ENCODE measurements at places on chromosomes 2 and 18.

GRCh38 chr2:232353096-232353495 is 25.5 kb upstream of the ALPP start:
- DNase-seq: no peak

- DNase-seq: no peak
Observed at GRCh38 chr2:240557101-240557751, 562 bp downstream of the ANKMY1 start.

GRCh38 chr18:41075212-41075611 is 879.8 kb upstream of the PIK3C3 start:
- DNase-seq: no peak

DNA sequence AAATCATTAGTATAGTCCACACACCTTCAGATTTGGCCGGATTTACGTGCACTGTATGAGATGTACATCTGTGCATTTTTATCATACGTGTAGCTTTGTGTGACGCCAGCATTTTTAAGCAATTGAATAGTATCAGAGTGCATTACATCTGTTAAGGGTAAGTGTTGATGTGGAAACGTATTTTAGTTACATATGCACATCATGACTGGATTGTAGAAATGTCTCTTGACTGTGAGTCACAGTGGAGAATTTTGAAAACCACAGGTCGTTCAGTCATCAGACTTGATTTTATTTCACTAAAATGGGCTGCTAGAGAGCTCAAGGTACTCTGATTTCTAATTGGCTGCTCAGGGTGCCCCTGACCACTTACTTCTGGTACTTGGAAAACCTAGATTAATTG is 5.4 kb upstream of the GPBAR1 start:
- no peak for DNase-seq

GRCh38 chr2:109125593-109126500 is 3.2 kb upstream of the SH3RF3 start:
- no peak for DNase-seq

- no peak for DNase-seq
Observed at GRCh38 chr2:160719116-160719515, 225.5 kb upstream of the RBMS1 start.

DNA sequence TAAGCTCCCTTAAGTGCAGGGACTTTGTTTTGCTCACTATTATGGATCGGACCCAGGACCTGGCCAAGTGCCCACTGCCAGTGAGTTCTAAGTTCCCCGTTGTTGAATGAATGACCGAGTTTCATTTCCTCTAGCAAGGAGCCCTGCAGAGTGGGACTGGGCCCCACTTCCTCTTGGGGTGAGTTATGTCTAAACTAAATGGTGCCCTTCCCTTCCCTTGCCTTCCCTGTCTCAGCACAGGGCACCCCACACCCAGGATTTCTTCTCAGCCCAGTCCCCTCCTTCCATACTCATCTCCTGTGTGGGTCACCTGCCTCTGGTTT is 195.3 kb upstream of the HS6ST1 start:
- peak; percentile 10 for DNase-seq

DNA sequence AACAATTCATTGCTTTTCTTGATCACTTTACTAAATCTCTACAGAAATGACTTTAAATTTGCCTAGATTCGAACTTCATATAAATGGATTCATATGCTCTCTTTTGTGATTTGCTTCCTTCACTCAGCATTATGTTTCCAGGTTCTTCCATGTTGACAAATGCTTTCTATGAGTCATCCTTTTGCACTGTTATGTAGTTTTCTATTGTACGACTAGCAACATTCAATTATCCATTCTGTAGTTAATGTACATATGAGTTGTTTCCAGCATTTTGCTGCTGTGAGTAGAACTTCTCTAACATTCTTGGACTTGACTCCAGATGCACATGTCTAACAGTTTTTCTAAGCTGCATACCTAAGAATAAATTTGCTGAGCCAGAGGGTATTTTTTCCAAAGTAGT is 66.5 kb upstream of the NEUROD1 start:
- DNase-seq: no peak

DNA sequence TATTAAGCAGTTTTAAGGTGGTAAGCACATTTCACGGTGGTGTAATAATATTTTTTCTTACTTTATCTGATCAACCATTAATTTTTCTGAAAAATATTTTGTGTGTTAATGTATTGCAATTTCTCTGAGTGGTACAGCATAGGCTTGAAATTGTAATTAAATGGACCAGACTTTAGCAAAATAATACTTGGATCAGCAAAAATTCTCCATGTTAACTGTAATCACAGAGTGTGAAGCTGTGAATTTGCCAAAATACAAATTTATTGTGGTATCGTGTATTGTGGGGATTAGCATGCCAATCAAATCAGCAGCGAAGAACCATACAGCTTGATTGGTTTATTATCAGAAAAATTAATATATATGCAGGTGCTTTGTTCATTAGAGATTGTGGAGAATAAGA is 1088.9 kb upstream of the GYPC start:
- no peak for DNase-seq

GRCh38 chr2:215071676-215072075 is 66.8 kb downstream of the ABCA12 start:
- DNase-seq: no peak

DNA sequence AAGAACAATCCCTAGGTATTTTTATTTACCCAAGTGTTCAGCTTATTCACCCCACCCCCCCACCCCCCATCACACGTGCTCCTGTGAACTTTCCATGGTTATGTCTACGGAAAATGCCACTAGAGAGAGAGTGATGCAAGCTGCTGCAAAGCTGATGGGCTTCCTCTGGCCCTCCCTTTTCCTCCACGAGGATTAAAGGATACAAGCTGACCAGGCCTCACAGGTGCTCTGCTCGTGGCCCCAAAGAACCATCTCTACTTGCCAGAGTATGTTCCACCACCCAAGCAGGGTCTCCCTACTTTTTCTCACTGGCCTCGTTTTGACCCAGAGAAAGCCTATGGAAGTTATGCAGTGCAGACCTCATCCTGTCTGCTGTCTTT is 342.6 kb downstream of the CELF4 start:
- no peak for DNase-seq

GRCh38 chr2:240624950-240625621 is at the start of gene GPR35:
TSS of gene GPR35 (plus strand) at chr2:240625480. CDS start at chr2:240629953, 4,473 bp downstream.
- peak; percentile 27 for DNase-seq

DNA sequence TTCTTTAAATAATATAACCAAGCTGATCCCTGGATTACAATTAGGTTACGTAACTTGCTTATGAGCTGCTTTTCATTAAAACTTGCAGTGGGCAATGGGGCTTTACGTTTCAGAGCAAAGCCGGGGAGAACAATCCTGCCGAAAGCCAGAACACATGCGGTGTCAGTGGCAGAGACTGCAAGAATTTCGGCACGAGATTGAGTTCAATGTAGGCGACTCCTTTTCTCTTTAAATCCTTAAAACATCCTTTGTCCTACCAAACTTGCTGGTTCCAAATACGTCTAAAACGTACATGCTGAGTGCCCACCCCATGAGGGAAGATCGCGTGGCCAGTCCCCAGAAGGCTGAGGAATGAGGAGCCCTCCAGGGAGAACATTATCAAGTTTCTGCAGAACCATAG is 36.8 kb upstream of the NCOA1 start:
- no peak for DNase-seq

DNA sequence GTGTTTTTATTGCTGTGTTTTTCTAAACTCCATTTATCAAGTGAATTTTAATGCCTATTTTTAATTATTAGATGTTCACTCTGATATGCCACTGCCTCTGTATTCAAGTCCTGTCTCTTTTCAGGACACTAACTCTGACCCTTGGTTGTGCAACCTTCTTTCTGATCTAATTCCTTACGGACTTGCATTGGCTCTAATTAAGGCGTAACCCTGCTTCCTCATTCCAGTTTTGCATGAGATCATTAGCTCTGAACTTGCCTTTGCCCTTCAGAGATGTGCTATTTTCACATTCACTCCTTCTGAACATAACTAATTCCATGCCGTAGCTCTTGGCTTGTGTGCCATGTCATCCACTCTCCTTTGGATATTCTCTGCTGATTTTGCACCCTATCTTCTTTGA is 162.5 kb upstream of the TMEFF2 start:
- no peak for DNase-seq

DNA sequence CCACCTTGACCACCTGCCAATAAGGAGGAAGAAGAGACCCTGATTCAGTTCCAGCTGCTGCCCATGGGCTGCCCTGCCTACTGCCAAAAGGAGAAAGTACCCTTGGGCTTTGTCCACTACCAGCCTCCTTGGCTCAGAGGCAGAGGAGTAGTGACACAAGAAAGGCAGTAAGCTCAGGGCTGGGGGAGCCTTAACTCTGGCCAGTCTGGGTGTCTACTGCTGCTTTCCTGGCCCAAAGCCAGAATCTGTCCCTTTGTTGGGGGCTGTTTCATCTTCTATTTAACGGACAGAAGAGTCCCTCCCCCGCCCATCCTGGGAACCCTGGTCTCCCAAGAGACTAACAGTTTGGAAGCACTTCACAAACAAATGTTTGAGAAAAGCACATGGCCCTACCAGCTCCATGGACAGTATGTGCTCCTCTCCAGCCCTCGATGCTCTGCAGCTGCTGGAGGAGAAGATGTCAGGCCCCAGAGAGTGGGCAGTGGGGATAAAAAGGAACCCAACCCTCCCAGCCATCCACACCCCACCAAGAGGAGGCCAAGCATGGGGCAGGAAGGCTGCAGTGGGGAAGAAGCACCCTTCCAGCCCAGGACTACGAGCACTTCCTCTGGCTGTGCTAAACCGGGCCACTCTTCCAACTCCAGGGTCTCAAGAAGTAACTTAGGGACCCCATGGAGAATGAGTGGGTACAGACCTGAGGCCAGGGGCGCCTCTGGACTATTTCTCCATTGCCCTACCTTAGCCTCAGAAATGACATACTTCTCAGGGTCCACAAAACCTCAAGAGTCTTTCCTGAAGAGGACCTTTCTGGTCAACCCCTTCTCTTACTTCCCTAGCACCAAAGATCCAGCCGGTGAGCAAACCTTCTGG is 1.2 kb downstream of the ATG9A start:
- no peak for DNase-seq

DNA sequence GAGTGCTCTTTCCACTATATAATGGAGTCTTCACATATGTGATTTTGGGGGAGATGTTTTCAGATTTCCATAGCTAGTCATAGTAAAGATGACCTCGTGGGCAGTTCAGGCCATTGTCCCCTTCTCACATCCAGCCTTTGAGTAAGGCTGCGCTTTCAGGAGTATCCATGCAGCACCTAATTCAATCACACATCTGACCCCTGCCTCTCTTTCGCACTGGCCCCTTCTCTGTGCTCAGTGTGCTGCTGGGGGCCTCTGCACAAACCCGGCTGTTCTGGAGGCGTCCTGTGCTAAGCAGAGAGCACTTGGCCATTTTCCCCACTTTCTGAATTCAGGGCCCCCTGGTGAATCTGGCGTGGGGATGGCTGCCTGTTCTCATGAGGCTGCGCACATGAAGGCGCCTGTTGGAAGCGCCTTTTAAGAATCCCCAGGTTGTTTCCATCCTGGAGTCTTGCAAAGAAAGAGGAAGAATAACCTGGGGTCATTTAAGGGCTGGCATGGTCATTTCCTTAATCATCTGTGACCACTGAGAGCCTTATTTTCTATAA is 96.0 kb upstream of the ALPP start:
- no peak for DNase-seq

DNA sequence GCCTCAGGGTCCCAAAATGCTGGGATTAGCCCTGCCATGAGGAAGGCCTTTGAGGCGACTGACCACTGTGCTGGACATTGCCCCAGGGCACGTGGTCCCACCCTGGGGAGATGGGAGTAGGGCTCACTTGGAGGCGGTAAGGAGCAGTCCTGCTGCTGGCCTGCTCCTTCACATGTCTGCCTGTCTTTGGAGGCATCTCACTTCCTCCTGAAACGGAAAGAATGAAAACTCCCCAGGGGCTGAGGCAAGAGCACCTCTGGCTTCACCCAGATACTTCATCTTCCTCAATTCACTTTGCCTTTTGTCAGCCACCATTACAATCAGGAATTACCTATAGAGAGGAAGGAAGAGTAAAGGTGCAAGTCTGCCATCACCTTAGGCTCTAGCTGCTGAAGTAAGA is 59.9 kb upstream of the GATA6 start:
- DNase-seq: no peak

DNA sequence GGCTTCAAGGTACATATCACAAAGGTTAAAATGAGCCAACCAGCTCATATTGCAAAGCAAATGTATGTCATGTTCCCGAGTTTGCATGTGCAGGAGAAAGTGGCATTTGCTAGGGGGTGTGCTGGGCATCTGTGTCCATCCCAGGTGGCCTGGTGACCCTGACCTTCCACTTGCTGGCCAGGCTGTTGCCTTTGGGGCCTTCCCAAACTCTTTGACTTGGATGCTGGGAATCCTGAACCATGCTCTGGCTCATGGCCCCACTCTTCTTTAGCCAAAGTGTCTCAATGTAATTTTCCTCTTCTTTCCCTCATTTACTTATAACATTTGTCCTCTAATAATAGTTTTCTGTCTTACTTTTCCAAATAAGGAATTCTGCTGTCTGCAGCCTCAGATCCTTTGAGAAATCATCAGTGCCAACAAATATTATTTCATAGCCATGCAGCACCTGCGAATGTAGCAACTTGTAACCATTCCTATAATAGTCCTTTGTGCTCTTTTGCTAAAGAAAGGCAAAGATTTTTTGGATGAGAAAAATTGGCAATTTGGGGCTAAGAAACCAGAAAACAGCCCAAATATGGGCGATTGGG is 64.2 kb downstream of the MTCL1 start:
- DNase-seq: no peak

DNA sequence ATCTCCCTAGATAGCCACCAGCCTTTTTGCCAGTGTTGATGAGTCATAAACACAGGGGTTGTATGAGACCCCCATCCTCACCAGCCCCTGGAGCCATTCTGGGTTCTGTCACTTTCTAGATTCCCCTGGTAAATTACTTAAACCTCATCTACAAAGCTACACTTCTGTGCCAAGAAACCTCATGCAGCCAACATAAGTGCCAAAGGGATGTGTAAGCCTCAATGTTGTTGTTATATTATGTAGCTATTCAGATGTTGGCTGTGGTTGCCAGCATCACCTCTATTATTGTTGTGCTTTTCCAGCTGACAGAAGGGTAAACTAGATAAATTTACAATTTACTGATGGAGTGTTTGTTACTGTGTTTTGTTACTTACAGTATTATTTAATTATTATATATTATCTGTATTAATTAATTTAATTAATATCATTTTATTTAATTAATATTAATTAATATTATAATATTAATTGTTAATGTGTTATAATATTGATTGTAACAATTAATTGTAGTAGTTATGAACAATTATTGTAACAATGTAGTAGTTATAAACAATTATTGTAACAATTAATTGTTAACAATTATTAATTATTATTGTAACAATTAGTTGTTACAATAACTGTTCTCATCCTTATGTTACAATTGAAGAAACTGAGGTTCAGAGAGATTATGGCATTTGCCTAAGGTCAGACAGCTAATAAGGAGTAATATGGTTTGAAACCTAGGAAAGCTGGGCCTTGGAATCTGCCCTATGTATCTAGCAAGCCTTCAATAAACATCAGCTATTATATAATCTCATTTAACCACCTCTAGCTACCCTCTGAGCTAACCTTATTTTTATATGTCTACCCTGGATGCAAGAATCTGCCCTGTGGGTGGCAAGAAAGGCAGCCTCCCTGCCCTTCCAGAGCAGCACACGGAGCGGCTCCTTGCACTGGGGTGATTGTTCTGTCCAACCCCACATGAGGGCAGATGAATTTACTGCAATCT is 36.1 kb downstream of the PSTPIP2 start:
- DNase-seq: no peak

Measured in anterior cingulate cortex (tissue), 58 donors.